Upper lobe of right lung (tissue), 1 donor: ENCODE measurements at places on chromosomes 2 and 18. TPM values are rescaled to one million over a fixed set of nuclear protein-coding genes. Genes with fewer than 3 reads are reported as not detected.

The TEKT4 gene
- not detected for total RNA-seq

The CSRNP3 gene
- total RNA-seq: 1.9 TPM

The RIOK3 gene
- total RNA-seq: 63.7 TPM

The ARHGAP28 gene
- 15.7 TPM for total RNA-seq

- H3K27me3 ChIP-seq: no peaks in the 10 kb centered on the region
- no peak overlapping the region for H3K4me3 ChIP-seq
- H3K36me3 ChIP-seq: no peaks in the 10 kb centered on the region
- H3K4me1 ChIP-seq: no peaks in the 10 kb centered on the region
- DNase-seq: no peak
Measured at GRCh38 chr2:142866426-142866825, 11.0 kb upstream of the KYNU start.

GRCh38 chr2:122481717-122482116, 726.3 kb downstream of the TSN start:
- no peaks in the 10 kb centered on the region for H3K36me3 ChIP-seq
- no peak overlapping the region for H3K4me3 ChIP-seq
- no peaks in the 10 kb centered on the region for H3K4me1 ChIP-seq
- H3K27ac ChIP-seq: no peak overlapping the region
- no peaks in the 10 kb centered on the region for H3K27me3 ChIP-seq
- no peak for DNase-seq

DNA sequence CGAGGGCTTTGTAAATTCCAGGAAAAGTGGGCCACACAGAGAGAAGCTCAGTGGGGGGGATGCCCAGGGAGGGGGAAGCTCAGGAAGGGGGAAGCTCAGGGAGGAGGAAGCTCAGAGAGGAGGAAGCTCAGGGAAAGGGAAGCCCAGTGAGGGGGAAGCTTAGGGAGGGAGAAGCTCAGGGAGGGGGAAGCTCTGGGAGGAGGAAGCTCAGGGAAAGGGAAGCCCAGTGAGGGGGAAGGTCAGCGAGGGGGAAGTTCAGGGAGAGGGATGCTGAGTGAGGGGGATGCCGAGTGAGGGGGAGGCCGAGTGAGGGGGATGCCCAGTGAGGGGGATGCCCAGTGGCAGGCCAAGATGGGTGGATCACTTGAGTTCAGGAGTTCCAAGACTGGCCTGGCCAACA, 821 bp upstream of the CHRNG start:
- no peak overlapping the region for H3K27ac ChIP-seq
- no peaks in the 10 kb centered on the region for H3K4me1 ChIP-seq
- DNase-seq: peak; percentile 60
- no peak overlapping the region for H3K4me3 ChIP-seq
- no peaks in the 10 kb centered on the region for H3K36me3 ChIP-seq

DNA sequence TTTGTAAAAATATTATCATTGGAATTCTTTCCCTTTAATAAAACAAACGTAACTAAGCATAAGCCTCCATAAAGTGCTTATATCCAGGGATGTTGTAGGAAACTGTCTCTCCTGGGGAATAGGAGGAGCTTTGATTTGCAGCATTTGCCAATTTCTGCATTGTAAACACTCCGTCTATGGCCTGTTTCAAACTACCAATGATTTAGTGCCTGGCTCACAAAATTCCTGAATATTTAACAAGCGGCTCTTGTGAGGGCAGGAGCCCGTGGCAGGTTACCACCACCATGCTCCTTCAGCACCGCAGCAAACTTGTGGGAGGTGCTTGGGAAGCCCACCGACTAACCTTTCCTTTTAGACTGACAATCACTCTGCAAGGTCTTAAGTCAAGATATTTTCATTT, 520.3 kb downstream of the SOX11 start:
- no peaks in the 10 kb centered on the region for H3K27me3 ChIP-seq
- no peak overlapping the region for H3K4me3 ChIP-seq
- H3K4me1 ChIP-seq: no peaks in the 10 kb centered on the region
- no peaks in the 10 kb centered on the region for H3K36me3 ChIP-seq
- no peak overlapping the region for H3K27ac ChIP-seq

GRCh38 chr2:12767541-12767940, 50.8 kb downstream of the TRIB2 start:
- no peaks in the 10 kb centered on the region for H3K27me3 ChIP-seq
- H3K4me3 ChIP-seq: no peak overlapping the region
- no peak for DNase-seq

- H3K27ac ChIP-seq: no peak overlapping the region
- H3K36me3 ChIP-seq: no peaks in the 10 kb centered on the region
- no peak for DNase-seq
- no peaks in the 10 kb centered on the region for H3K27me3 ChIP-seq
- H3K4me3 ChIP-seq: no peak overlapping the region
Measured at GRCh38 chr2:13308989-13309388, 592.3 kb downstream of the TRIB2 start.

DNA sequence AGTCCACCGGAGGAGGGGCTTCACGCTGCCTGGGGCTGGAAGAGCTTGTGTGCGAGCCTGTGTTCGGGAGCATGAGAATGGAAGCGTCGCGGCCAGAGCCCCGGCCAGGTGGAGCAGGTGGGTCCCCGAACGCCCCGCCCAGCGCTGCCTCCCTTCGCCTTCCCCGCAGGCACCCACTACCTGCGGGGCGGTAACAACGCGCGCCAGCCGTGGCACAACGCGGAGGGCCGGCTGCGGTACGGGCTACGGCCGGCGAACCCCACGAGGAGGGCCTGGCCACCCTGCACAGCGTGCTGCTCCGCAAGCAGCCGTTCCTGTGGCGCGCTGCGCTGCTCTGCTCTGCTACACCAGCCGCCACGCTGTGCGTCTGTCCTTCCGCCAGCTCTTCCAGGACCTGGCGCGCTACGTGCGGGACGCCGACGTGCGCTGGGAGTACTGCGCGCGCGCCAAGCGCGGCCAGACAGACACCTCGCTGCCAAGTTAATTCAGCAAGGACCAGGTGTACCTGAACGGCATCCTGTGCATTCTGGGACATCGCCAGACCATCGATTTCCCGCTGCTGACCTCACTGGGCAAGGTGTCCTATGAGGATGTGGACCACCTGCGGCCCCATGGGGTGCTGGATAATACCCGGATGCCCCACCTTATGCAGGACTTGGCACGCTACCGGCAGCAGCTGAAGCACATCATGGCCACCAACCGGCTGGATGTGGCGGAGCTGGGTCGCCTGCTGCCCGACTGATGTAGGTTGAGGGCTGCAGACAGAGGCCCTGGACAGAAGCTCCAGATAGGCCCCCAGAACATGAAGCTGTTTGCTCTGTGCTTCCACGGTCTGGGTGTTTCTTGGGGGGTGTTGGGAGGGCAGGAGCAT, 200.6 kb downstream of the NAPG start:
- no peak for DNase-seq
- no peak overlapping the region for H3K27ac ChIP-seq
- H3K36me3 ChIP-seq: no peaks in the 10 kb centered on the region
- H3K4me3 ChIP-seq: no peak overlapping the region
- H3K4me1 ChIP-seq: no peaks in the 10 kb centered on the region

- H3K36me3 ChIP-seq: no peaks in the 10 kb centered on the region
- H3K27me3 ChIP-seq: no peaks in the 10 kb centered on the region
- H3K4me3 ChIP-seq: peak overlapping the region; percentile 19
Measured at GRCh38 chr2:174846941-174847938, 83.0 kb upstream of the CHRNA1 start.

DNA sequence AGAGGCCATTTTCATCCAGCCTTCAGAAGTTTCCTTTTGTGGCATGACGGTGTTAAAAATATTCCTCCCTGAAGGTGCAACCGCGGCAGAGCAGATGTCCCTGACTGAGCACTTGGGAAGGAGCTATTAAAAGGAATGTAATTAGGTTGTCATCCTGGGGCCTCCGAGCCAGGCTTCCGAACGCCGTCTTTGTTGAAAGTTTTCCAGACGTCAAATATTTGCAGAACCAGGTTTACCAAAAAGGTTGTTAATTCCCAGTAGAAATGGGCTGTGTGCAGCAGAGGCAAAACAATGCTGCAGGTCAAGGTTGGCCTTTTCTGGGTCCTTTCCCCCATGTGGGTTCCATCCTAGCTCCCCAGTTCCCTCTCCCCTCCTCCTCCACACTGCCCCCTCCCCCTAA, 110.0 kb upstream of the STPG4 start:
- H3K4me3 ChIP-seq: no peak overlapping the region
- H3K27me3 ChIP-seq: no peaks in the 10 kb centered on the region
- H3K27ac ChIP-seq: no peak overlapping the region
- H3K36me3 ChIP-seq: no peaks in the 10 kb centered on the region

GRCh38 chr2:149187057-149187456, 143.3 kb upstream of the LYPD6 start:
- H3K4me3 ChIP-seq: no peak overlapping the region
- H3K27me3 ChIP-seq: no peaks in the 10 kb centered on the region
- H3K36me3 ChIP-seq: no peaks in the 10 kb centered on the region
- H3K4me1 ChIP-seq: no peaks in the 10 kb centered on the region

- H3K36me3 ChIP-seq: no peaks in the 10 kb centered on the region
- no peaks in the 10 kb centered on the region for H3K27me3 ChIP-seq
- peaks cover 7% of the 10 kb centered on the region for H3K4me1 ChIP-seq
- peak; percentile 88 for DNase-seq
- H3K27ac ChIP-seq: peak overlapping the region; percentile 20
- peak overlapping the region; percentile 67 for H3K4me3 ChIP-seq
Measured at GRCh38 chr18:36186461-36187192, 670 bp upstream of the MOCOS start.

- no peak overlapping the region for H3K27ac ChIP-seq
- no peaks in the 10 kb centered on the region for H3K27me3 ChIP-seq
- no peaks in the 10 kb centered on the region for H3K36me3 ChIP-seq
- H3K4me3 ChIP-seq: no peak overlapping the region
- H3K4me1 ChIP-seq: no peaks in the 10 kb centered on the region
- DNase-seq: no peak
Measured at GRCh38 chr18:3305933-3306332, 44.0 kb downstream of the MYL12B start.

- no peaks in the 10 kb centered on the region for H3K27me3 ChIP-seq
- DNase-seq: no peak
- H3K4me1 ChIP-seq: no peaks in the 10 kb centered on the region
- no peak overlapping the region for H3K4me3 ChIP-seq
- H3K36me3 ChIP-seq: no peaks in the 10 kb centered on the region
Measured at GRCh38 chr18:34330308-34330707, 105.6 kb upstream of the NOL4 start.

DNA sequence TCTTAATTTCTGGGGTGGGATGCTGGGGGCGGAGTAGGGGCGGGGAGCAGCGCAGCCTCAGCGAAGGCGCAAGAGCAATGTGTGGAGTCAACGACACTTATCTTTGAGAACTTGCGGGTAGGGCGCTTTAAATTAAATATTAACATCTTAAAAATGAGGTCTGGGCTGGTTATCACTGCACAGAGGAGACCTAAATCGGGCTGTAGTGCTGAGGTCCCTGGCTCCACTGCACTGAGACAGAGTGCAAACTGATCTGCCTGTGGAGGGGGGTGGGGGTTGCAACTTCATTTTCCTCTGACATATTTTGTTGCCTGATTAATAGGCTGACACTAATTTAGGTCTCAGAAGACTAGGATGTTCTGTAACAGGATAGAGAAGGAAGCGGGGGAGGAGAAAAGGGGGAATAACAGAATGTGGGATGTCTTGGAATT, 253.0 kb upstream of the FANCL start:
- H3K36me3 ChIP-seq: no peaks in the 10 kb centered on the region
- H3K4me3 ChIP-seq: no peak overlapping the region
- H3K4me1 ChIP-seq: no peaks in the 10 kb centered on the region
- no peak overlapping the region for H3K27ac ChIP-seq

GRCh38 chr2:98895221-98895620, 40.8 kb downstream of the CRACDL start:
- no peak overlapping the region for H3K4me3 ChIP-seq
- H3K27me3 ChIP-seq: no peaks in the 10 kb centered on the region
- H3K4me1 ChIP-seq: peaks cover 6% of the 10 kb centered on the region
- H3K36me3 ChIP-seq: no peaks in the 10 kb centered on the region
- H3K27ac ChIP-seq: no peak overlapping the region
- DNase-seq: peak; percentile 19

DNA sequence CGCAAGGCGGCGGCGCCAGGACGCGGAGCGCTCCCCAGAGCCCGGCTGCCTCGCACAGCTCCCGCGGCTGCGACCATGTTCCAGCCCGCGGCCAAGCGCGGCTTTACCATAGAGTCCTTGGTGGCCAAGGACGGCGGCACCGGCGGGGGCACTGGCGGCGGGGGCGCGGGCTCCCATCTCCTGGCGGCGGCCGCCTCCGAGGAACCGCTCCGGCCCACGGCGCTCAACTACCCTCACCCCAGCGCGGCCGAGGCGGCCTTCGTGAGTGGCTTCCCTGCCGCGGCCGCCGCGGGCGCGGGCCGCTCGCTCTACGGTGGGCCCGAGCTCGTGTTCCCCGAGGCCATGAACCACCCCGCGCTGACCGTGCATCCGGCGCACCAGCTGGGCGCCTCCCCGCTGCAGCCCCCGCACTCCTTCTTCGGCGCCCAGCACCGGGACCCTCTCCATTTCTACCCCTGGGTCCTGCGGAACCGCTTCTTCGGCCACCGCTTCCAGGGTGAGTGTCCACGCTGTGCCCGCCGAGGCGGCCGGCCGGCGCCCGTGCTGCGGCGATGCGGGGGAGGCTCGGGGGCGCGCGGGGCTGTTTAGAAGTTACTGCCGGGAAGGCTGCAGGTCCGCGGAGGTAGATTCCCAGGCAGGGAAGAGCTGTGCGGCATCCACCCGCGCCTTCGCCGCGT, 696 bp downstream of the EMX1 start:
- peak overlapping the region; percentile 45 for H3K4me3 ChIP-seq
- no peaks in the 10 kb centered on the region for H3K36me3 ChIP-seq
- H3K27me3 ChIP-seq: peaks cover 99% of the 10 kb centered on the region

DNA sequence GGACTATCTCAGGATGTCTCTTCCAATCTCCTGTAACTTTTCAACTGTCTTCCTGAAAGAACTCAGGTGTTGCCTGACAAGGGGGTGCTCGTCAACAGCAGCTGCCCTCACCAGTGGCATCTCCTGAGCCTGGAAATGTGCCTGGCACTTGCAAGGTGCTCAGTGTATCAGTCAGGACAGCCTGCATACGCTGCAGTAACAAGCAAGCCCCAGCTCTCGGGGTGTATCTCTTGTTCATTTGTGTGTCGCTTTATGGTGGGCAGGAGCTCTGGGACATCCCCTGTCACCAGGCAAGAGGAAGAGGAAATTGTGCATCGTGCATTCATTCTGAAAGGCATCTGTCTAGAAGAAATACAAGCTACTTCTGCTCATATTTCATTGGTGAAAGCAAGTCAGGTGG, 263.1 kb downstream of the DCDC2C start:
- H3K4me3 ChIP-seq: no peak overlapping the region
- no peak overlapping the region for H3K27ac ChIP-seq
- no peak for DNase-seq
- H3K4me1 ChIP-seq: no peaks in the 10 kb centered on the region

DNA sequence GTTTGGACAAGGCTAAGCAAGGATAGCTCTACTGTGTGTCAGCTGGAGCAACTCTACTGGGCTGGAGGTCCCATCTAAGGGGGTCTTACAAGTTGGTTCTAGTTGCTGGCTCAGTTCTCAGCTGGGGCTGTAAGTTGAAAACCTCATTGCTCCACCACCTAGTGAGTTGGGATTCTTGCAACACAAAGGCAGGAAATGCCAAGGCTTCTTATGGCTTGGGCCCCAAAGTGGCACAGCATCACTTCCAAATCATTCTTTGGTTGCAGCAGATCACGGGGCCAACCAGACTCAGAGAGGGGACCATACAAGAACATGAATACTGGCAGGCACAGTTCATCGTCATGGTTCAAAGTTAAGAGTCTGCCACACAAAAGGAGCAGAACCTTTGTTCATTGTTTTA, 332.7 kb downstream of the LRRTM1 start:
- H3K36me3 ChIP-seq: no peaks in the 10 kb centered on the region
- H3K27me3 ChIP-seq: no peaks in the 10 kb centered on the region
- H3K27ac ChIP-seq: no peak overlapping the region

- DNase-seq: no peak
- H3K4me1 ChIP-seq: peaks cover 8% of the 10 kb centered on the region
- no peak overlapping the region for H3K4me3 ChIP-seq
- no peaks in the 10 kb centered on the region for H3K27me3 ChIP-seq
- no peaks in the 10 kb centered on the region for H3K36me3 ChIP-seq
- H3K27ac ChIP-seq: no peak overlapping the region
Measured at GRCh38 chr2:236659758-236660150, 90.1 kb downstream of the ACKR3 start.
